ENCODE measurements at places on chromosomes 12 and 14.
A peak's percentile ranks its signal among the peaks of the same experiment; 100 is the strongest.

GRCh38 chr14:65954942-65955341, 531.2 kb upstream of the CCDC196 start:
- no peak for DNase-seq

DNA sequence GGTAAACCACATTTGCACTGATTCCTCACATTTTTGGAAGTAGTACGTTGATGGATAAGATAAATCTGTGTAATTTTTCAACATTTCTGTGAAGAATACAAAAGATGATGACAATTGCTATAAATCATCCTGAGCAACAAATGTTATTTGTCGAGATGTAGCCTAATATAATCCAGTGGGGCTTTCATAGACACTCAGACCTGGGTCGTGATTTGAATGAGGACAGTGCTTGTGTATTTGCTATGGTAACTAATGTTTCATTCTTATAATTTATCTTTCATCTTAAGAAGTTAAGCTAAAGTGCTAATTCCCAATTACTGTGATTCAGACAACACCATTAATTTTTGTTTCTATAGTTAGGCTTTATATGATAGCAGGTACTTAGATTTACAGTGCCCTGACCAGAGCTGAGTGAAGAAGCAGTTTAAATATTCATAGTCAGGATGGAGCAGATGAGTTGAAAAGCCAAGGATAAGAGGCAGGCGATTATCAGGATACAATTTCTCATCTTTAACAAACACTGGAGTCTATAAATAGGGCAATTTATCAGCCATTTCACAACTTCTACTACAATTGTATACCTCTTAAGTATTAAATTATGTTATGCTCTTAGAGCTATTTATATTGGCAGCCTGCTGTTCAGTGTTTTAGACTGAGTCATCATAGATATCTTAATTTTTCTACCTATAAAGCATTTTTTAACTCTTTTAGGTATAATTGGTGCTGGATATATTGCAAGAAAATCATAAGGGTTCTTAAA, 359.9 kb downstream of the TRHDE start:
- no peak for DNase-seq

GRCh38 chr12:73798523-73798922, 739.1 kb upstream of the ATXN7L3B start:
- DNase-seq: no peak

DNA sequence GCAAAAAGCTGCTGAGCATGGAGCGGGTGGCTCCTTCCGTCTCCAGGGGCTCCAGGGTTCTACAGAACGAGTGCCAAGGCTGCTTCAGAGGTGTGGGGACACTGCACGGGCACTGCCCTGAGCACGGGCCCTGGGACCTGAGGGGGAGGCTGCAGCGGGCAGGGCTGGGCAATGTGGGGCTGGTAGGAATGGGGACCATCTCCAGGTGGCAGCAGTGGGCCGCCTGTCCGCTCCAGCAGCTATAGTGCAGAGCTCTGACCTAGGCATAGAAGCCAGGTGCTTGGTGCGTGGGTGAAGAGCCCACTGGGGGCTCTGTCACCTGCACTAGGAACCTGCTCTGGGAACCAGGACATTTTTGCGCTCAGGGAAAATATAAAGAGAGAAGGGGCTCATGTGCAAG, 22.3 kb downstream of the HDAC7 start:
- DNase-seq: no peak

DNA sequence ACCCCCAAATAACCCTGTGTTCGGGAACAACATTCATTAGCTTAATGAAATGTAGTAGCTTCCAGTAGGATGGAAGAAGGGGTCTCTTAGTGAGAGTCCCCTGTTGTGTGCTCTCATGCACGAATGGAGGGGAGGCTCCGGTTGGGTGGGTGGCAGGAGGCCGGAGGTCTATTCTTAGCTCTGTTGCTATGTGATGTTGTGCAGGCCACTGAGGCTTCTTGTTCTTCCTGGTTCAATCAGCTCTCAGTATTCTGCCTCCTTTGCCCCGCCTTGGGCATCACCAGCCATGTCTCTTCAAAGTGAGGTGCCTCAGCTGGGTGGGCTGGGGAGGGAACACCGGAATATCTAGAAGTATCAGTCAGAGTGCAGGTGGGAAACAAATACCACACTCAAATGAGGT, 50.8 kb downstream of the KCNA1 start:
- no peak for DNase-seq

- no peak for DNase-seq
Measured at GRCh38 chr14:60753264-60754119, 18.9 kb downstream of the MNAT1 start.

DNA sequence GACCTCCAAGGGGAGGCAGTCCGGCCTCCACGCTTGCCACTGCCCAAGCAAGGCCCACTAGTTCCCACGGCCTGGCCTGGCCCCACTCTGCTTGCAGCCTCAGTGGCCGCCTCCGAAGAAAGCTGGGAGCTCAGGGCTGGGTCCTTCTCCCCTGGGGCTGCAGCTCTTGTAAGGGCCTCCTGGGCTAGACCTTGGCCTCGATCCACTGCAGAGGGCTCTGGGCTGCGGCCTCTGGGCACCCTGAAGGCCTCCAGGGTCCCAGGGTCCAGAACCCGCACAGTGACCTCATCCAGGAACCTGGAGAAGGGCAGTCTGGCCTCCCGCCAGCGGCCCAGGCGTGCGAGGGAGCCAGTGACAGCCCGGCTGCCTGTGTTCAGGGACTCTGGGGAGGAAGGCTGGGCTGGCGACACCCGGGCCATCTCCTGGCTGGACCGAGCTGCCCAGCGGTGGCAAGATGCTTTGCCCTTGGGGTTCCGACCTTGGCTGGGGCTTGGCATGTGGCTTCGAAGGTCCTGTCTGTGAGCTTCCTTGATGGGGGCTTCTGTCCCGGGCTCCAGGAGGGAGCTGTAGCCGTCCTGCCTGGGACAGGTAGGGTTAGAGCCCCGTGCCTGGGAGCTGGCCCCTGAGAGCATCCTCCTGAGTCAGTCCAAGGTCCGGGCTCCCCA, 9.8 kb downstream of the BEGAIN start:
- DNase-seq: no peak

DNA sequence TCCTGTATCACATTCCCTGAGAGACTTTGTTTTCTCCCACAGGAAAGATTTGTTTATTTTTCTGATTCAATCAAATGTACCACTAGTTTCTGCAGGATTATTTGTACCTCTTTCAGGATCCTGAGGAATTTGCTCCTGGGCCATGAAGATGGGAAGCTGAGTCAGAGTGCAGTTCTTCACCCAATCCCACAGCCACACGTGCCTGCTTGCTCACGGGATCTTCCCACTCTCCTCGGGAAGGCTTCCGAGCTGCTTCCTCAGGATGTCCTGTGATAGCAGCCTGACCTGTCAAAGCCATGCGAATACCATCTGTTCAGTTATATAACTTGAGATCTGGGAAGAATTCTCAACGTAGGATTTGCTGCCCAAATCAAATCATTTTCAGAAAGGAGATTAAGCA, 41.8 kb upstream of the HIF1A start:
- peak; percentile 78 for DNase-seq

- no peak for DNase-seq
Measured at GRCh38 chr12:106551410-106551809, 31.4 kb upstream of the RFX4 start.

DNA sequence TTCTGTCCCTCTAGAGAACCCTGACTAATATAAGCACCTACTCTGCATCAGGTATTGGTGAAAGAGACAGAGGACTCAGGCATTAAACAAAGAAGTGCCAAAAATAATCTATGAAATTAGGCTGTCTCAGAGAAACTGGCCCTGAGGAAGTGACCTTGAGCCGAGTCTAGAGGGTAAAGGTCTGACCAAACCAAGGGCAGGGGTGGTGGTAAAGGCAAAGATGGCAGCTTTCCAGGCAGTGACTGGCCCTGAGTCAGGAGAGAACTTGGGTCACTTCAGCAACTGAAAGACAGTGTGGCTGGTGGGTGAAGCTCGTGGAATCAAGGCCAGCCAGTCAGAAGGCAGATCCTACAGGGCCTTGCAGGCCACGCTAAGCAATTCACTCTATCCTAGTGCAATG, 30.6 kb downstream of the CDKL1 start:
- no peak for DNase-seq

- DNase-seq: peak; percentile 37
Measured at GRCh38 chr12:52148464-52149181, 43.2 kb downstream of the KRT80 start.

DNA sequence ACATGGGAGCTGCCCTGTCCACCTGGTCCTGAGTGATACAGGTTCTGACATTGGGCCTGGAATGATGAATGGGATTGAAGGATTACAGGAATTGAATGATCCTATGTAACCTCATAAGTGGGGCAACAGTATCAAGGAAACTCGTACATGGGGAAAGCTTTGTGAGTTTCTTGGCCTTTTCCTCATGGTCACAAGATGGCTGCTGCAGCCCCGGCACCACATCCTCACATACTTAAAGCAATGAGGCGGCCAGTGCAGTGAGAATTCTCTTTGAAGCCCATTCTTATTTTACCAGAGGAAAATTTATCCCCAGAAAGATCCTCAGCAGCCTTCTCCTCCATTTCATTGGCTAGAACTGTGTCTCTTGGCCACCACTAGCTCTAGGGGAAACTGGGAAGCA, 91.9 kb downstream of the AACS start:
- DNase-seq: no peak

DNA sequence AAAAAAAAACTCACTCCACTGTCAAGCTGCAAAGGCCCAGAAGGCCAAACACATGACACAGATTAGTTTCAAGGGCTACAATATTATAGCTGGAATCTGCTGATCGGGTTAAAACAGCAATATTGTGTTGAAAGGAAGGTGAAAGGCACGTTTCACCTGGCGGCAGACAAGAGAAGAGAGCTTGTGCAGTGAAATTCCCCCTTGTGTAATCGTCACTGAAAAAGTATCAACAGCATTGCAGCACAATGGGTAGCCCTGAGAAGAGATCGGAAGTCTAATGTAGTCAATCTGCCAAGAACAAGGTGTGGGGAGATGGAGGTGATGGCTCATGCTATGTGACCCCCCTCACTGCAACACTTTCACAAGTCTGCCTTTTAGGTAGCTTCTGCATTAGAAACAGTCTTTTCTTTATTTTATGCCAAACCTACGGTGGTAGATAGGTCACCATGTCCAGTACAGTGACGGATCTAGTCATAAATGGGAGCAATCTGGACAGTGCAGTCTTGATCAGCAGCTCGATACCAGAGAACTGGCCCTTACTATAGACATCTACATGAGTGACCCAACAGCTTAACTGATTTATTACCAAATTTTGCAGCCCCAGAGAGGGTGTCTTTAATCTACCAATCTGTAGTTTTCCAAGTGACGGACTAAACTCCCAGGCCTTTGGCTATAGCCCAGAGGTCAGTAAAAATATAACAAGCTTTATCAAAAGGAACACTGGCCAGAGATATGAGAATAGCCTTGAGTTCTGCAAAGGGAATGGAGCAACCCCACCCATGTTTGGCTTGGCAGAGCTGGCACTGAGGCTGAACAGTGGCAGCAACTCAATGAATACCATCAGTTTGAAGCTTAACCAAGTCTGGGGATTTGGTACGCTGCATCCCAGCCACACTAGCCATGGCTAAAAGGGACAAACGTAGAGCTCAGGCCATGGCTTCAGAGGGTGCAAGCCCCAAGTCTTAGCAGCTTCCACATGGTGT, 35.4 kb downstream of the SPTSSA start:
- DNase-seq: no peak

- no peak for DNase-seq
Measured at GRCh38 chr14:100654025-100654813, 67.0 kb upstream of the BEGAIN start.

GRCh38 chr12:106673141-106673540, 90.3 kb downstream of the RFX4 start:
- no peak for DNase-seq

DNA sequence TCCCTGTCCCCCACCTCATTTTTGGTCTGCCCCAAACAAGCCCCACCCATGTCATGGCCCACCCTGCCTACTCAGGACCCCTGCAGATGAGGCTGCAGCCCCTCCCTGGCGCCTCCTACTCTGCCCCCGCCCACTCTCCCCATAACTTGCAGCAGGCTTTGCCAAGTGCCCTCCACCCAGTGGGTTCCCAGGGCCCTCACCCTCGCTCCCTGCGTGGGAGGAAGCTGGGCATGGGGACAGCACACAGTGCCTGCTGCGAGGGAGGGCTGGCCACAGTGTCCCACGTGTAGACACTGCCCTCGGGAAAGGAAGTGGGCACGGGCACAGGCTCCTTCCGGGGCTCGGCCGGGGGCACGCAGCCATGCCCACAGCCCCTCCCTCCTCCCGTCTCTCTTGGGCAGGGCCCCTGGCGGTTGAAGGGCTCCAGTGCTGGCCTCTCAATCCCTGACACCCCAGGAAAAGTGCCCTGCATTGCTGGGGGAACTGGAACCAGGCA, 9.4 kb downstream of the AKT1 start:
- no peak for DNase-seq

GRCh38 chr12:132719954-132720324, 9.3 kb downstream of the PGAM5 start:
- no peak for DNase-seq

- DNase-seq: no peak
Measured at GRCh38 chr12:57355734-57356133, 75.1 kb downstream of the R3HDM2 start.

- DNase-seq: no peak
Measured at GRCh38 chr14:45114327-45114726, 20.0 kb downstream of the FKBP3 start.

GRCh38 chr12:50057000-50057841, at the start of gene ASIC1:
Gene ASIC1, plus strand, starts transcription at chr12:50057596. Its CDS starts 1,171 bp downstream, at chr12:50058767.
- DNase-seq: peak; percentile 90

- peak; percentile 31 for DNase-seq
Measured at GRCh38 chr12:3743803-3744202, 9.1 kb downstream of the CRACR2A start.

- DNase-seq: no peak
Measured at GRCh38 chr14:85451421-85451820, 78.5 kb upstream of the FLRT2 start.

- DNase-seq: no peak
Measured at GRCh38 chr14:71616013-71616412, 316.2 kb upstream of the RGS6 start.

- no peak for DNase-seq
Measured at GRCh38 chr12:38149395-38150073, 167.0 kb upstream of the ALG10B start.

GRCh38 chr14:57582746-57583145, 89.1 kb upstream of the CCDC198 start:
- DNase-seq: no peak

- peak; percentile 85 for DNase-seq
Measured at GRCh38 chr12:13573698-13574321, 377.3 kb downstream of the EMP1 start.

DNA sequence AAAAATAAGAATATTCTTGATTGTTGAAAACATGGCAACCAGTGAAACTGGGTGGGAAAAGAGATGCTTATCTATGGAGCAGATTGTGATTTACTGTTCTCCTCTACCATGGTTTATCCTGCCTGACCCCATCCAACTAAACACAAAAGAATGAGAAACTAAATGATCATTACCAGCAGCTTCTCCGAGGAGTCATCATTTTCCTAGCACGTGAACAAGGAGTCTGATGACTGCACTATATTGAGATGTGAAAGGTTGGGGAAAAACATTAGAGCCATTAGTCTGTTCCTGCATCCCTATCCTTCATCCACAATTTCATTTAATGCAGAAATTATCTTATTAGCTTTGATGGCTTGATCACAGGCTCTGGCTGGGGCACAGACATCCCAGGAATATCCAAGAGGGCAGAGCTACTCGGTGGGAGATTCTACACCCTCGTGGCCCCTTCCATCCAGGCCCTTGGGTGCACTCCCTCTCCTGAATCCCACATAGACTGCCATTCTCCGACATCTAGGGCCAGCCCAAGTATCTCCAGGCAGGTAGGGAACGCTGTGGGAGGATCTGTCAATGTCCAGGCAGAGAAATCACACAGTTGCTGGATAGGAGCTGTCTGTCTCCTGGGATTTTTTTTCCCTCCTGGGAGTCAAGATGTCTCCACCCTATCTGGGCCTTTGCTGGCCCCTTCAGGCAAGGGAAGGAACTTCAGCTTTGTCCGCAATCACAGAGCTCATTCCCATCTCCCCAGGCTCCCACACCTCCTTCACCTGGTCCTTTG, 43.3 kb upstream of the DHRS4 start:
- DNase-seq: peak; percentile 82

Data from GM03348 (cell line).